ENCODE measurements at places on chromosomes 2 and 18.

DNA sequence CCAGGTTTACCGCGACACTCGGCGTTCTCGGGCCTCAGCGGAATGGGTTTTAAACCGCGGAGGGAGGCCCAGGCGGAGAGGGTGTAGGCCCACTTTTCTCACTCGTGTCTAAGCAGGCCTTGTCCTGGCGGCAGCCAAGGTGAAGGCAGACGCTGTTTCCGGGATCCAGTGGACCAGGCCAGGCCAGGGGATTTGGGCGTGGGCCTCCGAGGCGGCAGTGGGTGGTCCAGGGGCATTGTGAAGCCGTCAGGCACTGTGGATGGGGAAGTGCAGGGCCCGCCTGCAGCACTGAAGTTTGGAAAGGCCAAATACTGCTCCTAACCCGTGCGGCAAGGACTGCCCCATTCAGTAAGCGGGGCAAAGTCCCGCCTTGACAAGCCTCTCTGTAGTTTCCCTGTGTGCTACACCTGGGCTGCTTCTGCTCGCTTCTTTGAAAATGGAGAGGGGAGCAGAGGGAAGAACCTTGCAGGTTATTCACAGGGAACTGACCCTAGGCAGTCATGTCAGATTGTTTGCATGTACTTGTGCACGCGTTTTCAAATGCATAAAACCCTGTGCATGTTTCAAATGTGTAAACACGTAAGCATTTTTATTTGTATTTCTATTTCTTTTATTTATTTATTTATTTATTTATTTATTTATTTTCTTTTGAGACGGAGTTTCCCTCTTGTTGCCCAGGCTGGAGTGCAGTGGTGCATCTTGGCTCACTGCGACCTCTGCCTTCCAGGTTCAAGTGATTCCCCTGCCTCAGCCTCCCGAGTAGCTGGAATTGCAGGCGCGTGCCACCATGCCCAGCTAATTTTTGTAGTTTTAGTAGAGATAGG is 7.5 kb upstream of the DLX2 start:
- DNase-seq: no peak

GRCh38 chr2:20635675-20636584 is 15.0 kb downstream of the HS1BP3 start:
- DNase-seq: peak; percentile 49

GRCh38 chr2:198231562-198231961 is 427.2 kb downstream of the PLCL1 start:
- DNase-seq: no peak

DNA sequence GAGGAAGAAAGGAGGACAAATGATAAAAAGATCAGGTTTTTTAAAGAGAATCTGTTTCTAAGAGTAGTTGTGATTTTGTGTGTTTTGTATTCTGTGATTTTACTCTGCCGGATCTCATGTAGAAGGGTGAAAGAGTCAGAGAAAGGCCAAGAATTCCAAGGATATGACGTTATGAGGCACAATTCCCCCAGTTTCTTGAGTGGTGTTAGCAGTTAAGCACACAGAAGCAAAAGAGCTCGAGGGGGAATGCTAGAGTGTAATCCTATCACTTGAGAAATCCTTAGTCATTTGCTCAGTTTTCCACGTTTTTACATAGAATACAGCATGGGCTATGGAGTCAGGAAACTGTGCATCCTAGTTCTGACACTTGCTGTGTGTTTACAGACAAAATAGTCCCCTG is 34.8 kb downstream of the METTL4 start:
- no peak for DNase-seq

DNA sequence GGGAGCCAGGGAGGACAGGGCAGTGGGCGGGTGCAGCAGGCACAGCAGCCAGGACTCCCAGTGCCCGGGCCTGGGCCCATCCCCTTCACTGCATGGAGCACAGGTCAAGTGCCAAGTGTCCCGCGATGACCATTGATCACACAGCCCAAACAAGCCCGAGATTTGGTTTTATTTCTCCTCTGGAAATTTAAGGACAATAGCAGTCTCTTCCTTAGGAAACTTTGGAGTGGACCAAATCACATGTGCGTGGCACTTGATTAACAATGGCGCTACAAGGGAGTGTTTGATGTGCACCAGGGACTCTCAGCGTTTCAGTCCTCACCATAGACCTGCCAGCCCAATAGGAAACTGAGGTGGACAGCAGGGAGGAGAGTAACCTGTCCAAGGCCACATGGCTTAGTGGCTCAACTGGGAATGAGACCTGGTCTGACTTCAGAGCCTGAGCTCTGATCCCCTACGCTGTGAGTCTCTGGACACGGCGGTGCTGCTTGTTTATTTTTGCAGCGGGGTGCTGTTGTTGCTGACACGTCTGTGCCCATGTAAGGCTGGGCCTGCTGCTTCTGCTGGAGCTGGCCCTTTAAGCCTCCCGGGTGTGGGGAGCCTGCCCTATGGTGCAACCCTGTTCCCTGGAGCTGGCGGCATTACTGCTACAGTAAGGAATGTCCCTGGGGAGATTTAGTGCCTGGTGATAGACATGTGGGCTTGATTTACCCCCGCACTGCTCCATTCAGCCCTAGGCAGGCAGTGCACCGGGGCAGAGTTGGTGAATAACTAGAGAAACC is 194.2 kb downstream of the INHBB start:
- no peak for DNase-seq

GRCh38 chr2:11009891-11010290 is 98.2 kb downstream of the KCNF1 start:
- no peak for DNase-seq

- DNase-seq: no peak
Observed at GRCh38 chr2:19851116-19851695, 50.6 kb downstream of the TTC32 start.

GRCh38 chr2:151280271-151280670 is 9.2 kb downstream of the NMI start:
- DNase-seq: no peak

DNA sequence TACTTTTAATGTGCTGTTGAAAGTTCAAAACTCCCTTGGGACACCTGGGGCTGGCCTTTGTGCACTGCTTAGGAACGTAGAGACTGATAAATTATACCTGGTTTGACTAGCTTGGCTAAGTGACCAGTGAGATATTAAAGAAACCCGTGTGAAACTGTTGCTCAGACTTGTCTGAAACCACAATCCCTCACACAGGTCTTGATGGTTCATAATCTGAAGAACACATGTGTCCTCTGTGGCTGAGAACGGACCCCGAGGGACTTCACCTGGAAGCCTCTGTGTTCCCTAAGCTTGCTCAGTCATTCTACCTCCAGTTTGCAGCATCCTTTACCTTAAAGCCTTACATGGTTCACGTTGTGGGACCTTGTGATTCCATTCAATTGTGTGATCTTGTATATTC is 218.8 kb downstream of the CBLN2 start:
- no peak for DNase-seq

DNA sequence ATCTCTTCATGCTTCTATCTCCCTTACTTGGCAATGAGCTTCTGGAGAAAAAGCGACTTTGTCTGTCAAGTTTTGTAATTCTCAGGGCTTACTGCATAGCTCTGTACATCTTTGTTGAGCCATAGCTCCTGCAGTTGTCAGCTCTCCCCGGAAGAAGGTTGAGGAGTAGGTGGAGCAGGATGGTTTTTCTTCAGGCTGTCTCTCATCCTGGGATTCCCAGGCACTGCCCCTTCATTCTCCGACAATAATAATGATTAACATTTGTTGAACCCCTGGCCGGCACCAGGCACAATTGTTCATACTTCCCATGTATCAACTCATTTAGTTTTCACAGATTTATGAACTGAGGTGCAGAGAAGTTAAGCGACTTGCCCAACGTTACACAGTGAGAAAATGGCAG is 23.5 kb upstream of the RHOB start:
- DNase-seq: no peak

GRCh38 chr2:150710041-150710440 is 222.6 kb upstream of the RND3 start:
- DNase-seq: no peak

DNA sequence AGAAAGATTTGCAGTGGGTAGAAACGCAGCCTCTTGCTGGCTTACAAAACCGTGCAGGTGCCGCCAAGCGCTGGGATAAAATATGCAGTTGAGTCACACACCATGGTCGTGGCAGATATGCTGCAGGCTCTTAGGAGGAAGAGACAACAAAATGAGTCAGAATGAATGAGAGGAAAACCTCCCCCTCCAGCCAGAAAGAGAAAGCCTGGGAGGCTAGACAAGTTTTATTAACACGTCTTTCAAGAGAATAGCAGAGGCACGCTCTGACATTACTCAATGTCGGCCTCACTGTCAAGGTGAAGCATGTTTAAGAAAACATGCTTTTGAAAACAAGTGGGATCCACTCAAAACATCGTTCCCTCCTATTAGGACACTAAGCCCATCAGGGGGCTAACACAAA is 37.1 kb upstream of the ZCCHC2 start:
- no peak for DNase-seq

- no peak for DNase-seq
Observed at GRCh38 chr2:14779252-14779651, 146.7 kb downstream of the LRATD1 start.

DNA sequence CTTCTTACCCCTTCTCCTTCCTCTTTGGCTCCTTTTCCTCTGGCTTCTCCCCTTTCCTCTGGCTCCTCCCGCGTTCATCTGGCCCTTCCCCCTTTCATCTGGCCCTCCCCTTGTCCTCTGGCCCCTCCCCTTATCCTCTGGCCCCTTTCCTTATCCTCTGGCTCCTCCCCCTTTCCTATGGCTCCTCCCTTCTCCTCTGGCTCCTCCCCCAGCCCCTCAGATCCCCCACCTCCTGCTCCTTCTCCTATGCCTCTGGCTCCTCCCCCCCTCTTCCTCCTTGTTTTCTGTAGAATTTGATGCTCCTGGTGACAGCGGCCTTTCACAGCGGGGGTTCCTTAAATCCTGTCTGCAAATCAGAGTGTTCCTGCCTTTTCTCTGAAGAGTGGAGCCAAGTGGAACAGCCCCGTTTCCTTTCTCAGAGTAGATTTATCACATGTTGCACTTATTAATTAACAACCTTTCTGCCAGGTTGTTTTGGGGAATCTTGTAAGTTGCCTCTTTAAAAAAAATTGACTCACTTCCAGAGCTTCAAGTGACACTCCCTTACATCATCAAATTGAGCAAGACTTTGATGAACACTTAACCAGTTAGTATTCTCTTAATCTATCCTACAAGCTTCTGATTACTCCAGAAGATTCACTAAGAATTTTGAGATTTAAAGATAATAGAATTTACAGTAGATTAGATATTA is 27.9 kb downstream of the FABP1 start:
- DNase-seq: no peak

DNA sequence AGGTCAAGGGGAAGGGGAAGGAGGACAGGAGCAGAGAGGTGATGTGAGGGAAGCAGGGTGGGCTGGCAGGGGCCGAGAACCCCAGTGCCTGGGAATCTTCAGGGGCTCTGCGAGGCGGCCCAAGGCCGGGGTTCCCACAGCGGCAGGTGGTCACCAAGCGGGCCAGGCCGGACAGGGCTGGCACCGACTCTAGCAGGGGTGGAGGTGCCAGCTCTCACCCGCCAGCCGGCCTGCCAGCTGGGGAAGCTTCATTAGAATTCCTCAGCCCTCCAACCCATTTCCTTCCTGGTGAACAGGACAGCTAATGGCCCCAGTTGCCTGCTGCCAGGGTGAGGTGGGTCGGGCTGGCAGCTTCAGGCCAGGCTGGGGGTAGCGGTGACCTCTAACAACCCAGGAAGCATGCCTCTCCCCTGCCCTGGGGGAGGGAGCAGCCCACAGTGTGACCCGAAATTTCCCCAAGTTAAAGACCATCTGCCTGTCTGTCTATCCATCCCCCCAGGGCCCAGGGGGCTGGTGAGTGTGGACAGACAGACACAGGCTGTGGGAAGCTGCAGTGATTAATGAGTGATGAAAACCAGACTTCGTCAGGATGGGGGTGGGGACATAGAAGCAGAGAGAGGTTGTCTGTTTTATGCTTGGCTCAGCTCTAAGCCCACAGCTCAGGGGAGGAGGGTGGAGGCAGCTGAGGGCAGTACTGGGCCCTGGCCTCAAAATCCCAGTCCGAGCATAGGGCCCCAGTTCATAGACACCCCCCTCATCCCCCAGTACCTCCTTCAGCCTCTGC is 144.1 kb downstream of the ZFP36L2 start:
- DNase-seq: no peak

GRCh38 chr2:7429733-7430132 is 512.5 kb downstream of the RNF144A start:
- DNase-seq: peak; percentile 36

DNA sequence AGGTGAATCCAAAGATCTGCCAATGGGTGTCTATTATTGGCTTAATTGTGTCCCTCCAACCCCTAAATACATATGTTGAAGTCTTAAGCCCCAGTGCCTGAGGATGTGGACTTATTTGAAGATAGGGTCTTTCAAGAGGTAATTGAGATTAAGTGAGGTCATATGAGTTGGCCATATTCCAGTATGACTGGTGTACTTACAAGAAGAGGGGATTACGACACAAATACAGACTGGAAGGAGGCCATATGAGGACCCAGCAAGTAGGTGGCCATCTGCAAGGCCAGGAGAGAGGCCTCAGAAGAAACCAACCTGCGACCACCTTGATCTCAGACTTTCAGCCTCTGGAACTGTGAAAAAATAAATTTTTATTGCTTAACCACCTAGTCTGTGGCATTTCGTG is 121.1 kb upstream of the FN1 start:
- DNase-seq: no peak

- DNase-seq: no peak
Observed at GRCh38 chr2:73259704-73260337, 24.5 kb downstream of the FBXO41 start.

GRCh38 chr2:36731941-36732672 is 35.6 kb downstream of the VIT start:
- no peak for DNase-seq

DNA sequence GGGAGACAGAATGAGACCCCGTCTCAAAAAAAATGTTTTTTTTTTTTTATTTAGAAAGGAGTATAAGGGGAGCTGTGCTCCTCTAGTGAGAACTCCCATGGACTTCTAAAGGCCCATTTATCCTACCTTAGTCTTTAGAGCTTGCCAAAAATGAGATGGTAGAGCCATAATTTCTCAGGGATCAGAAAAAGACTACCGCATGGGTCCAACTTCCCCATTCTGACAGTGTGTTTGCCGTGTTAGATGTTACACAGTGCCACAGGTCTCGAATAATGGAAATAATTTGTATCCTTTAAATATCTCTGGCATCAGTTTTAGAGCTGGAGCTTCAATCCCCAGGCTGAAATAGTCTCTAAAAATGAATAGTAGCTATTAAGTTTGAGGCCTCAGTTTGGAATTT is 6.0 kb upstream of the SLC39A10 start:
- DNase-seq: no peak

- no peak for DNase-seq
Observed at GRCh38 chr2:149860276-149860921, 272.8 kb upstream of the MMADHC start.

- no peak for DNase-seq
Observed at GRCh38 chr2:26193578-26194231, 20.8 kb downstream of the GAREM2 start.

- no peak for DNase-seq
Observed at GRCh38 chr2:29489568-29489967, 374.4 kb downstream of the CLIP4 start.

- DNase-seq: no peak
Observed at GRCh38 chr2:112034924-112035323, 20.1 kb upstream of the TMEM87B start.

GRCh38 chr2:163834841-163835240 is 99.0 kb upstream of the FIGN start:
- no peak for DNase-seq

GRCh38 chr2:30255026-30255425 is 23.7 kb downstream of the LBH start:
- no peak for DNase-seq

All from OCI-LY7 (cell line).